ENCODE measurements at places on chromosomes 4 and X. TPM values are rescaled to one million over a fixed set of nuclear protein-coding genes. Genes with fewer than 3 reads are reported as not detected.

DNA sequence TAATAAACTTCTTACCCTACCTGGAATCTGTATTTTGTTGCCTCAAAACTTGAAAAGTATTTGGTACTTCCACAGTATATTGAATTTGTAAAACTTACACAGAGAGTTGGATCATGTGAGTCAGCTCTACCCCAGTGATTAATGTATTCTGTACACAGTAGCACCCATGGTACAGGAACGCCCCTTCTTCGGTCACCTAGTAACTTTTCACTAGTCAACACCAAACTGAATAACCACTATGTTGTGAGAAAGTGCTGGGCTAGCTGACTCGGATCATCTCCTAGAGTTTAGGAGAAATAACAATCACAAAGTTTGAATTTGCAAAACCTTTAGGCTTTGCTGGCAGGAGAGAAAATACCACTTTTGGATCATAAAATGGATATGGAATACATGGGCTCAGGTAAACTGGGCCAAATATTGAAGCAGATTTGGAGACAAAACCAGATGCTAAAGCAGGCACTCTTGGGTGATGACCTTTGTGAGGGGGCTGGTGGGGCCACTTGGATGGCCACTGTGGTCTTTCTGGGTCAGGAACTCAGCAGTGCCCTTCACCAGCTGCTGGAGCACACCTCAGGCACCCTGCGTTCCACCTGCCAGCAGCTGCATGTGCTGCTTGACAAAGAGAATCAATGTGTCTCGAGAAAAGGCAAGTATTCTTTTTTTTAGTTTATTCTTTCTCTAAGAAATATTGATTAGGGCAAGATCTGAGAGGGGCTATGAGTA is at the start of gene DTHD1:
Gene DTHD1, plus strand, starts transcription at position 233 of the 723 bp plus-strand sequence. Its CDS starts 143 bp downstream, at position 376.
- DNase-seq: no peak

DNA sequence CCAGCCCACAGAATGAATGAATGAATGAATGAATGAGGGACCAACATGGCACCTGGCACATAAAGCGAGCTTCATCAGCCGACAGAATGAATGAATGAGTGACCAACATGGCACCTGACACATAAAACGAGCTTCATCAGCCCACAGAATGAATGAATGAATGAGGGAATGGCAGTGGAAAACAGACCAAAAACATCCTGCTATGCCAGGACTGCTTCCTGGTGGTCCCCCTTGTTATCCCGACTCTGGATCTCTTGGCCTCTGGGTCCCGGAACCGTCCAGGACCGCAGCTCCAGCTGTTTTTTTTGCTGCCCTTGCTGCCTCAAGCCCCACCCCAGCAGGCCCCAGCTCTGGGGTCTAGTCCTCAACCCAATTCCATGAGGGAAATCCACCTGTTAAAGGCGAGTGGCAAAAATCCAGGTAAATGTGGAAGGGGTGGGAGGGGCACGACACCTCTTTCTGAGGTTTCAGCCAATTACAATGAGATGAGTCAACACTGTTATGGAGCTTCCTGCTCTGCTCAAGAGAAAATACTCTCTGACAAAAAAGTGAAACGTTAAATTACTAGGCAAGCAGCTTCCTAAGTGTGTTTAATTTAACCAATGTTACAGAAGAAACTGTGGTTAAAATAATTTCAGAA is 72.0 kb upstream of the MTNR1A start:
- no peak for DNase-seq

GRCh38 chrX:5730556-5730955 is 498.1 kb downstream of the NLGN4X start:
- no peak for DNase-seq

The STOX2 gene
- total RNA-seq: 0.02 TPM

The RHOXF1 gene
- total RNA-seq: not detected

- DNase-seq: peak; percentile 87
These were observed at the start of gene SLIT2 for GRCh38 chr4:20251796-20252655. Gene SLIT2, plus strand, starts transcription at chr4:20251905. Its CDS starts 1,911 bp downstream, at chr4:20253816.

The FHDC1 gene
- 0.12 TPM for total RNA-seq

The XAGE2 gene
- total RNA-seq: not detected
